ENCODE measurements at places on chromosomes 4 and X.

DNA sequence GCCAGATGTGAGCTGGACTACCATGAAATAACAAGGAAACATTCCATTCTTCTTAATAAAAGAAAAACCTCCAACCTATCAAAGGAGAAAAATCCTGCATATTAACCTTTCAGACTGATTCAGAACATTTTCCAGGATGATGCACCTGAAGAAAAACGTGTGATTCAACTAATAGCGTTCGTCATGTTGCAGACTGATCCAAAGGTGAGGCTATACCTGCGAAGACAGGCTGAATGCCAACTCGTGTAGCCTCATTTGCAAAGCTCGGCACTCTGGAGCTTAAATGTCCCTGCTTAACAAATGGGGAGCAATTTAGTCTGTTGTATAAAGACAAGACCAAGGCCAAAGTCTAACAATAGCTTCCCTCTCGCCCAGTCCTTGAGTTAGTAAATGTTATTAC lies 172.0 kb upstream of the NOCT start:
- H3K4me1 ChIP-seq = no peaks in the 10 kb centered on the region
- no peaks in the 10 kb centered on the region for H3K36me3 ChIP-seq
- H3K27me3 ChIP-seq = no peaks in the 10 kb centered on the region
- no peak overlapping the region for H3K27ac ChIP-seq

- H3K27ac ChIP-seq = no peak overlapping the region
- H3K36me3 ChIP-seq = peaks cover 2% of the 10 kb centered on the region
- H3K4me1 ChIP-seq = no peaks in the 10 kb centered on the region
- no peak for DNase-seq
- no peaks in the 10 kb centered on the region for H3K27me3 ChIP-seq
Measured at GRCh38 chr4:83704786-83705185, 168.9 kb downstream of the GPAT3 start.

DNA sequence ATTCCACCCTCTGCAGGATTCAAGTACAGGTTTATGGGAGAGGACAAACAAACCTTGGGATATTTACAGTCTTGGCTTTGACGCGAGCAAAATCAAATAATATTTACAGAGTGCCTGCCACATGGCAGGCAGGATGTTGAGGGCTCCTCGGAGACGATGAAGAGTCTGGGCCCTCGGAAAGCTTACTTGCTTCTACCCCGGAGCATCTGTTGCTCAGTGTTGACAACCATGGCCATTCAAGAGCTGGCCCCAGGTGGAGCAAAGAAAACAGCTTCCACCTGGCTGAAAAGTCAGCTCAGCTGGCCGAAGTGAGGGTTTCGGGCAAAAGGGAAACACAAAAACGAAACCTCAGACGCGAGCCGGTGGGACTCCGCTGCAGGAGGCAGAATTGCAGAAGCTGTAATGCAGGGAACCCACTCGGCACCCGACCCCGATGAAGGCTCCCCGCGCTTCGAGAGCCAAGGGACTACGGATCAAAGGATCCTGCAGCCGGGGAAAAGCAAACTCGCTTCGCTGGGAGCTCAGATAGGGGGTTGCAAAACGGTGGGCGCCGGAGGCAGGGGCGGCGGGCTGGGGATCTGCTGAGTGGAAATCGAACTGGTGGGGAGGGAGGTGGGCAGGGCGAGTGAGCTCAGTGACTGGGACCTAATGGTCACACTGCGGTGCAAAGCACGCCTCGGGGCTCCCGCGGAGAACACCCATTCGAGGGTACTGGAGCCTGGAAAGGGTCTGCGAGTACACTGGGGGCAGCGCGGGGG lies 805 bp downstream of the ATP8A1 start:
- no peaks in the 10 kb centered on the region for H3K27me3 ChIP-seq
- H3K4me3 ChIP-seq = peak overlapping the region; percentile 82
- H3K4me1 ChIP-seq = no peaks in the 10 kb centered on the region
- peak; percentile 34 for DNase-seq
- peaks cover 21% of the 10 kb centered on the region for H3K36me3 ChIP-seq

DNA sequence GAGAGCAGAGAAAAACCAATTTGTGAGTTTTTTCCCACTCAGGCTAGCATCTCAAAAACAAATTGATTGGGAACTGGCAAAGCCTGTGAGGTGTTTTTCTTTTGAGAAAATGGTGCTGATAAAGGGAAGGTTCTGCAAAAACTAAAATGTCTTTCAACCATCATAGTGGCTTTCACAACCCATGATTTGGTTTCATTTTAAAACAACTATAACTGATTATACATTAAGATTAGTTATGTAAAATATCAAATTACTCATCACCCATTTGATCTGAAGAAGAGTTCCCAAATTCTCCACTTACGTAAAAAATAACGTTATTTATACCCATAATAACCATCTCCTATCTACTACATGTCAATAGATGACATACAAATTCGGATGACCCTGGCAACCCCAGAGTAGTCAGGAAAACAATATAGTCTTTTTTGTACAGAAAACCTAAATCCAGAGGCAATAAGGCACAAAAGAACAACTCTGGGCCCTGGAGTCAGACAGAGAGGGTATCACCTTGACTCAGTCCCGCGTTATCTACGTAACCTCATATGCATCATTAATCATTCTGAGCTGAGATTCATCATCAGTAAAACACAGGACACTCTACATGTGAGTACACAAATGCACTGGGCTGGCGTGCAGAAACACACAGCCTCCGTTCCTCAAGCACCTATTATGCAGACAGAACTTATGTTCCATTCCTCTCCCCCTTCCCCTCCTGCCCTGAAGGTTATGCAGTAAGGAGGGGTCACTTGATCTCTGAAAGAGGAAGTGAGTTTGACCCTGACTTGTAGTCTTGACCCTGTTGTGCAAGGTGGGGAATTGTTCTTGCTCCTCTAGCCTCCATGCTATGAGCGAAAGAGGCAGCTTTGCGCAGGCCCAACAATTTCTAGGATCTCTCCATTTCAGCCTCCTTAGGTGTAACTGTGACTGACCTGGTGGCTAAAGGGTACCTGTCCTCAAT lies 82.2 kb downstream of the SLC9A7 start:
- no peak overlapping the region for H3K27ac ChIP-seq
- peaks cover 12% of the 10 kb centered on the region for H3K36me3 ChIP-seq
- H3K4me1 ChIP-seq = no peaks in the 10 kb centered on the region
- no peak overlapping the region for H3K4me3 ChIP-seq
- no peaks in the 10 kb centered on the region for H3K27me3 ChIP-seq

- no peak overlapping the region for H3K4me3 ChIP-seq
- DNase-seq = no peak
- H3K4me1 ChIP-seq = no peaks in the 10 kb centered on the region
- H3K27me3 ChIP-seq = no peaks in the 10 kb centered on the region
- H3K27ac ChIP-seq = no peak overlapping the region
- H3K36me3 ChIP-seq = no peaks in the 10 kb centered on the region
Measured at GRCh38 chr4:96543346-96543745, 703.5 kb downstream of the PDHA2 start.

DNA sequence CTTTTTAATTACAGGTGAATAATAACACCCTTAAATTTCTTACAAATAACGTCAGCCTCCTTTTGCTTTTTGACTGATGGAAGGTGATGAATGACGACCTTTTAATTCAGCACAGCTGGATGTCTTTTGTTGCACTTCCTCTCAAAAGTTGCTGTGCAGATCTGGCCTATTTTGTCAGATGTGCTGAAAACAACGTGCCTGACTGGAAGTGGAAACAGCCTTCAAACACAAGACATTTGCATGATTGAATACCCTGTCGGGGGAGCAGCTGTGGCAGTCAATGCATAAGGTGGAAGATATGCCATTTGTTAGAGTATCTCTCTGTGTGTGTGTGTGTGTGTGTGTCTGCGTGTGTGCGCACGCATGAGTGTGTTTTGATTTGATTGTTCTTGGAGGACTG lies 579.7 kb downstream of the SPRY1 start:
- H3K36me3 ChIP-seq = peaks cover 49% of the 10 kb centered on the region
- H3K4me1 ChIP-seq = peaks cover 9% of the 10 kb centered on the region
- peak overlapping the region; percentile 0 for H3K27ac ChIP-seq

- no peaks in the 10 kb centered on the region for H3K36me3 ChIP-seq
- H3K27ac ChIP-seq = no peak overlapping the region
- H3K4me3 ChIP-seq = no peak overlapping the region
- no peak for DNase-seq
- no peaks in the 10 kb centered on the region for H3K4me1 ChIP-seq
Measured at GRCh38 chr4:185033950-185034349, 15.7 kb downstream of the HELT start.

All from H9 (cell line).